ENCODE measurements at places on chromosomes 4 and X.

GRCh38 chrX:133434197-133434820 is 19.0 kb upstream of the GPC4 start:
- no peak for DNase-seq

- no peak for DNase-seq
Observed at GRCh38 chr4:107317611-107318010, 281.5 kb upstream of the DKK2 start.

DNA sequence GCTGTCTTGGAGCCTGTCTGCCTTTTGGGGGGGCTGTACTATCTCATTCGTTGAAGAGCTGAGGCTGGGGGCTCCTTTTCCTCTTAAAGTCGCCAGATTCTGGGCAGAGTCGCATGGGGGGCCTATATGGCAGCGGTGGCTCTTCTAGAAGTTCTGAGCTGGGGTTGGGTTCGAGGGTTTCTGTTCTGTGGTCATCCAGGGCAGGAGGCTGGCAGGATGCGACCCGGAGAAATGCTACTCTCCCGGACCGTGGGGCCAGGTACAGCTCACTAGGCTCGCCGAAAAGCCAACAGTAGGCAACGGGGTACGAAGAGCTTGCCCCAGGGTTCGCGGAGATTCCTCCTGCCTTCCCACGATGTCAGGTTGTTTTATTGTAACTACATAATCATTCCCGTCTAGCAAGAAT is 1.9 kb upstream of the CITED1 start:
- DNase-seq = no peak

GRCh38 chrX:67555578-67556203 is 11.9 kb downstream of the AR start:
- no peak for DNase-seq

DNA sequence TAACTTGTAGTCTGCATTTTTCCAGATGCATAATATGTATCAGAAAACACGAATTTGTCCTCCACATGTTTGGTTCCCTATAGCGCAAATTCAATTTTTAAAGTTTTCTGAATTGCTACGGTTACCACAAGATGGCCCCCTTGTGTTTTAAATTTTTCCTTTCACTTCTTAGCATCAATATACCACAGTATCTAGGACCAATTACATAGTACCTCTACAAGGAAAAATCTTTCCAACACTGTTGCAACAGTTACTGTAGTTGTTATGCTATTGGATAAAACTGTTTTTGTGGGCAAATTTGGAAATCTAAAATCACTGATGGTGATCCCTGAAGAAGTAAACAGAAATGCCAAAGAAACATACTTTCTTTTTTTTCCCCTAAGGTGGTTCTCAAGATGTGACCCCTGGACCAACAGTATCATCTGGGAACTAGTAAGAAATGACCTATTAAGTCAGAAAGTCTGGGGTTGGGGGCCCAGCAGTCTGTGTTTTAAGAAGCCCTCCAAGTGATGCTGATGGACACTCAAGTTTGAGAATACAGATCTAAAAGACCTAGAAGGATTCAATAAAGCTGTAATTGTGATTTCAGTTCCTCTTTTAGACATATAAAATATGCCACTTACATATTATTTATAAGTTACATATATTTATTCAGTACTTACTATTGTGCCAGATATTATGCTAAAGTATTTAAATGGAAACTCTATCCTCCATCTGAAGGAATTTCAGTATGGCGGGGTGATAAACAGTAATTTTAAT is 3.1 kb downstream of the ZGRF1 start:
- DNase-seq = peak; percentile 17

- DNase-seq = no peak
Observed at GRCh38 chrX:73668779-73669178, 105.8 kb downstream of the CHIC1 start.

GRCh38 chrX:68299898-68300297 is 133.4 kb downstream of the OPHN1 start:
- no peak for DNase-seq

GRCh38 chr4:101289306-101289705 is 58.0 kb downstream of the PPP3CA start:
- DNase-seq = no peak

All from GM12878 (cell line).